CD4-positive, CD25-positive, alpha-beta regulatory T cell (primary cell): ENCODE measurements at places on chromosomes 13 and 19. TPM values are rescaled to one million over a fixed set of nuclear protein-coding genes. Genes with fewer than 3 reads are reported as not detected.

DNA sequence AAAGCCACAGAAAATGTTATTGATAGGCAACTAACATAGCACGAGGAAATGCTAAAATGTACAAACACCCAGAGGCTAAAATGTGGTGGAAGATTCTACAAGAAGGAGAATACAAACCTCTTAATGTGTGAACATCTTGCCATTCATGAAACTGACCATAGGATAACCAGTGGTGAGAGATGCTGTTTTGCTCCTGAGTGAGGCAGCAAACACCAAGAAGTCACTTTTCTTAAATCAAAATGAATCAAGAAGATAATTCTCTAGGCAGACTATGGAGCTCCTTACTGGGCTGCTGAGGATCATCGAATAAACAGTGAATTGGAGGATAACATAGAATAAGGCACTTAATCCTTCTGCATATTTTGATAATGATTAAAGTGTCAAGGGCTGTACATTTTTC lies 375.4 kb upstream of the SLITRK6 start:
- H3K27me3 ChIP-seq, result no peaks in the 10 kb centered on the region
- H3K4me3 ChIP-seq, result no peak overlapping the region
- DNase-seq, result no peak

SMIM44 gene
- not detected for polyA plus RNA-seq

ZNF99 gene
- not detected for polyA plus RNA-seq

GRCh38 chr13:99953138-99953755 lies 18.3 kb downstream of the ZIC5 start:
- no peak overlapping the region for H3K27ac ChIP-seq
- no peaks in the 10 kb centered on the region for H3K36me3 ChIP-seq
- no peak overlapping the region for H3K4me3 ChIP-seq
- peaks cover 10% of the 10 kb centered on the region for H3K27me3 ChIP-seq

DNA sequence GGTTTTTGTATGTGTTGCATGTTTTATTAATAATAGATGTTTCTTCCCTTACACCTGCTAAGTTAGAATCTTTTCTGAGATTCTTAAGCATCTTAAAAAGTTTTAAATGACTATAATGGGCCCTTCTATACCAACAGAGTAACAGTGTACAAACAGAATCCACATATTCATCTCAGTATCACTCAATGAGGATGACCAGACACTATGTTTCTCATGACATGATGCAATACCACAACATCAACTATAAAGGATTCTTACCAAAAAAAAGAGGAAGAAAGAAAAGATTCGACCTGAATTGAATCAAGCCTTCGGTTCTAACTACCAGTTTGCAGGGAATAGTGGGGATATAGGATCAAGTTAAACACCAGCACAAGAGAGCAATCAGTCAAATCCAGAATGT lies 56.5 kb downstream of the INTS6 start:
- no peaks in the 10 kb centered on the region for H3K27me3 ChIP-seq
- peaks cover 9% of the 10 kb centered on the region for H3K36me3 ChIP-seq
- peaks cover 4% of the 10 kb centered on the region for H3K4me1 ChIP-seq
- no peak for DNase-seq
- H3K4me3 ChIP-seq, result no peak overlapping the region

SKA3 gene
- polyA plus RNA-seq, result 0.72 TPM

- H3K36me3 ChIP-seq, result no peaks in the 10 kb centered on the region
- no peaks in the 10 kb centered on the region for H3K27me3 ChIP-seq
- no peak overlapping the region for H3K27ac ChIP-seq
- H3K4me1 ChIP-seq, result no peaks in the 10 kb centered on the region
These were observed 835.0 kb upstream of the PCDH20 start for GRCh38 chr13:62250501-62251201.

ZNF471 gene
- not detected for polyA plus RNA-seq

CGB8 gene
- polyA plus RNA-seq, result not detected

DNA sequence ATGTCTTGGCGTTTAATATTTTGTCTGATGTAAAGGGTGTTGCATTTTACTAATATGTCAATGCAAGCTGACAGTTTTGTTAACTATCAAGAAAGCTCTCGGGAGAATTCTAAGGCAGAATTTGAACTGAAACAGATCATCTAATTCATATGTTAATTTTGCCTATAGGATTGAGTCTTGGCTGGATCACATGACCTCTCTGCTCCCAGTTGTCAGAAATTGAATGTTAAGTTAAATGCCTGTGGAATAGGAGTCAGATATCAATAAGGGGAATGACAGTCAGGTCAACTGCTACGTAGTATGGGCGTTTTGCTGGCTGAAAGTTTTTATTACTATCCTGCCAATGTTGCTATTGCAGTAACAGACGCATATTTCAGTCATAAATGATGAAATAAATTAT lies 358.5 kb downstream of the MYO16 start:
- no peaks in the 10 kb centered on the region for H3K36me3 ChIP-seq
- no peak for DNase-seq
- no peaks in the 10 kb centered on the region for H3K4me1 ChIP-seq
- H3K27me3 ChIP-seq, result no peaks in the 10 kb centered on the region
- no peak overlapping the region for H3K27ac ChIP-seq

PDE4C gene
- polyA plus RNA-seq, result not detected

GRCh38 chr13:28585561-28585960 lies 73.4 kb upstream of the POMP start:
- no peak overlapping the region for H3K4me3 ChIP-seq
- no peaks in the 10 kb centered on the region for H3K4me1 ChIP-seq
- peak; percentile 14 for DNase-seq
- H3K36me3 ChIP-seq, result no peaks in the 10 kb centered on the region
- no peak overlapping the region for H3K27ac ChIP-seq

DNA sequence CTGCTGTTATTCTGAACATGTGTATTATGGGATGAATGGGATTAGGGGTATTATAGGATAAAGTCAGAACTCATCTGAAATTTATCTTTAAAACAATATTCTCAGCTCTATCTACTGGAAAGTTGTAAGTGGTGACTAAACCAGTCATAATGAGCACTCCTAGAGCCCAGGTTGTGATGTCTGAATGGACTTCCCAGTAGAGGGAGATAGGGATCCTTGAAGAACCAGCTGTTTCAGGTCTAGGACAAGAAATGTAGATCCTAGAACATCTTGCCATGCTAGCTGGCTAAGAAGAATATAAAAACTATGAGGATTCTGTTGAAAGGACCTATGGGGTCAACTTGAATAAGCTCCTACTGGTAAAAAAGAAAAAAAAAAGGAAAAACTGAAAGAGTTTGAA lies 310.8 kb downstream of the SLC7A1 start:
- H3K27me3 ChIP-seq, result no peaks in the 10 kb centered on the region
- DNase-seq, result no peak
- H3K36me3 ChIP-seq, result no peaks in the 10 kb centered on the region
- no peak overlapping the region for H3K27ac ChIP-seq

S1PR4 gene
- polyA plus RNA-seq, result 715 TPM

DNA sequence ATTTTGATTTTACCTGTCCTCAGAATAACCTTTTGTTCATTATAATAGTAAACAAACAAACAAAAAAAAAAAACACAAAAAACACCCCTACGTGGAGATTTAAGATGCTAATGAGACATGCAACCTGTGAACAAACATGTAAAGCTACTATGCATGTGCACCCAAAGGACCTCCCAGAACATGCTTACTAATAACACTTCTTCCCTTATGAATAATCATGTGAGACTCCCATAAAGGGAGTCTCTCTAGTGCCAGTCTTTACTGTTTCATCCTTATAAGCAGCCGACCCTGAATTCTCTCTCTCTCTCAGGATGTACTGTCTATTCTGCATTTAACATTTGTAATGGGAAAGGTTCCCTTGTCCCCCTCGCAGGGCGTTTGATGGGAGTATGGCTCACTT lies 1051.1 kb downstream of the PCDH17 start:
- H3K27ac ChIP-seq, result no peak overlapping the region
- H3K36me3 ChIP-seq, result no peaks in the 10 kb centered on the region
- H3K27me3 ChIP-seq, result no peaks in the 10 kb centered on the region
- no peak overlapping the region for H3K4me3 ChIP-seq
- no peaks in the 10 kb centered on the region for H3K4me1 ChIP-seq
- DNase-seq, result no peak

CFD gene
- 2.0 TPM for polyA plus RNA-seq

DNA sequence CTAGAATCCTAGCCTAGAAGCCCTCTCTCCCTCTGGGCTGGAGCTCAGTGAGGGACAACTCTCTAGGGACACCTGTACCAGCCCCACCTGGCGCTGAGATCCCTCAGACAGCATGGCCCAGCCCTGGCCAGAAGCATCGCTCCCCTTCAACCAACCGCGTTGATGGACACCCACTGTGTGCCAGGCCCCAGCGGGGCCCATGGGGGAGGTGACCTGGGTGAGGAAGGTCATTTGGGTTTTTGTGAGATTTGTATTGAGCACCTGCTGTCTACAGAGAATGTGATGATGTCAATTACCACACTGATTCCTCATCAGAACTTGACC lies 9.2 kb upstream of the ARRDC2 start:
- DNase-seq, result no peak
- peaks cover 27% of the 10 kb centered on the region for H3K4me1 ChIP-seq
- no peak overlapping the region for H3K4me3 ChIP-seq
- no peak overlapping the region for H3K27ac ChIP-seq

ZNF723 gene
- polyA plus RNA-seq, result not detected
